Right renal pelvis (tissue), 4 donors: ENCODE measurements at places on chromosomes 3 and 15.

DNA sequence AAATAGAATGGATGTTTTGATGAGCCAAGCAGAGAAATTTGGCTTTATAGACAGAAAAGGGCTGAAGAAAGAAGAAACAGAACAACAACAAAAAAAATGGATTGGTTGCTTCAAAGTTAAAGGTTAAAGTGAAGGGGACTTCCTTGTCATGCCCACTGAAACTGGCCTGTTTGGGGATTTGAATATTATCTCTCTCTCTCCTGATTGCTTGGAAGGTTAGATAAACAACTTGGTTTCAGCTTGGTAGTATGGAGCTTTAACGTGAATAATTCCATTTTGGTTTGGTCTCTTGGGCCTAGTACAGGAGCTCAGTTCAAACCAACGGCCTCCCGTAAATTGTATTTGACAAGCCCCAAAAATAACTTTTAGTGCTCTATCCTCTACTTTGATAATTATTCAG is 70.8 kb upstream of the MBNL1 start:
- DNase-seq: no peak

GRCh38 chr15:25582886-25583285 is 144.1 kb upstream of the UBE3A start:
- DNase-seq: no peak

- no peak for DNase-seq
Measured at GRCh38 chr15:89067751-89068150, 20.5 kb upstream of the ABHD2 start.

DNA sequence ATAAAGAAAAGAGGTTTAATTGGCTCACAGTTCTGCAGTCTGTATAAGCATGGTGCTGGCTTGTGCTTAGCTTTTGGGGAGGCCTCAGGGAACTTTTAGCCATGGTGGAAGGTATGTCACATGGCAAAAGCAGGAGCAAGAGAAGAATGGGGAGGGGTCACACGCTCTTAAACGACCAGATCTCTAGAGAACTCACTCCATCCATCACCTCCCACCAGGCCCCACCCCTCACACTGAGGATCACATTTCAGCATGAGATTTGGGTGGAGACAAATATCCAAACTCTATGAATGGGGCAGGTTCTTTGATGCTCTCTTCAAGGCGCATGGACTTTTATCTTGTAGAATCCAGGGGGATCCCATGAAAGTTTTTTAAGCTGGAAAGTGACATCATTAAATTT is 75.7 kb downstream of the ITPR1 start:
- no peak for DNase-seq

DNA sequence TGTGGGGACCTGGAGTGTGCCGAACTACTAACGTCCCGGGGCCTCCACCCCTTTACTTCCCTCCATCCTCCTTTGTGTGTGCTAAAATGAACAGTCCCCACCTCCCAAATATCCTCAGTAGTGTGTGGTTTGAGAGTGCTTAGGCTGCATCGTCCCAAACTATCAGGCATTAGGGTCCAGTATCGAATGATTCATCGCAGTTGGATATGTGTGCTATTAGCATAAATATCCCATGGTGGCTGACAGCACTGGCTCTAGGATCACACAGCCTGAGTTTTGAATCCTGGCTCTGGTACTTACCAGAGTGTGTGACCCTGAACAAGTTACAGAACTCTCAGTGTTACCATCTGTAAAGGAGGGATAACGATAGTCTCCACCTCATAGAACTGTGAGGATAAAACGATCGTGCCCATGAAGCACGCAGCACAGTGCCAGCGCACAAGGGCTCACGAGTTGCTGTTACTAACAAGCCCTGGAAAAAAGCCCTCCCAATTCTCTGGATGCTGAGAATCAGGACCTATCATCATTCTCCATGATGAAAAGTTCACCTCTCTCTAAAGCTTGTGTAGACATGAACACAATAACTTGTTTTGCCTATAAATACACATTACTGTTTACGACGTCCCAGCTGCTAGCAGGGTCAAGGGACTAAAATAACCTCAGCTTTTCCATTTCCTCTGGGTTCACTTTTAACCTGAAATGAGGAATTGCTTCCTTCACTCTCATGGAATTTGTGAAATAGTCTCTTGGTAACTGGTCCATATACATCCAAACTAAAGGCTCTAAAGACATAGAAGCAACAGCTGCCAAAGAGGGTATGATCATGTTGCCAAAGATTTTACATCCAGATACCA is 51.0 kb downstream of the VGLL4 start:
- DNase-seq: no peak

DNA sequence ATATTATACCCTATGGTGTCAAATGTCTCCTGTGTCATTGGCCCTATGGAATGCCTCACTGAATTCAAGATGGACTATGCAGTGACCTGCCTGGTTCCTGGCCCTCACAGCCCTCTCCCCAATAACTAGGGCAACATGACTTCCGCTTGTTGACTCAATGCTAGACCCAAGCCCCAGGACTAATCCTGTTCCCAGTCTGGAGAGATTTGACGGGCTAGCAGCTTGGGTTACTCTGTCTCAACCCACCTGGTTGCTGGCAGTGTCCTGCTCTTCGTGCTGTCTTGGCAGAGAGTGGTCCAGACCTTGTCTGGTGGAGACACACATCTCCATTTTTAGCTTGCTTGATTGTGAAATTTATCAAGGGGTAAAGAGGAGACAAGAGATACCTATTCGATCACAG is 135.8 kb upstream of the HES1 start:
- DNase-seq: no peak

- no peak for DNase-seq
Measured at GRCh38 chr15:50250760-50251394, 14.6 kb downstream of the HDC start.

DNA sequence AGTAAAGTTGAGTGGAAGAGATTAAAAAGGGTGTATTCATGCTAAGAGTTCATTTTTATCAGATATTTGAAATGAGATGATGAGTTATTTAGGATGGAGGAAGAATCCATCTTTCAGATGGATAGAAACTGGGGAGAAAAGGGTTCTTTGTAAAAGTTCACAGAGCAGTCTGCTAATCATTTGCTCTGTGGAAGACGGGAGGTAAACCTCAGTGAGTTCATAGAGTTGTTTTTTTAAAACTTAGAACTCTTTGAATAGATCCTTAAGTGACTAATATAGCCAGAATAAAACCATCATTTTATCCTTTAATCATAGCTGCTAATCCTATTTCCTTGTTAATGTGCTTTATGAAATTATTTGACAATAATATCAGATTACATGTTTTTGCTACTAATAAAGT is 5.1 kb downstream of the RASA2 start:
- no peak for DNase-seq

DNA sequence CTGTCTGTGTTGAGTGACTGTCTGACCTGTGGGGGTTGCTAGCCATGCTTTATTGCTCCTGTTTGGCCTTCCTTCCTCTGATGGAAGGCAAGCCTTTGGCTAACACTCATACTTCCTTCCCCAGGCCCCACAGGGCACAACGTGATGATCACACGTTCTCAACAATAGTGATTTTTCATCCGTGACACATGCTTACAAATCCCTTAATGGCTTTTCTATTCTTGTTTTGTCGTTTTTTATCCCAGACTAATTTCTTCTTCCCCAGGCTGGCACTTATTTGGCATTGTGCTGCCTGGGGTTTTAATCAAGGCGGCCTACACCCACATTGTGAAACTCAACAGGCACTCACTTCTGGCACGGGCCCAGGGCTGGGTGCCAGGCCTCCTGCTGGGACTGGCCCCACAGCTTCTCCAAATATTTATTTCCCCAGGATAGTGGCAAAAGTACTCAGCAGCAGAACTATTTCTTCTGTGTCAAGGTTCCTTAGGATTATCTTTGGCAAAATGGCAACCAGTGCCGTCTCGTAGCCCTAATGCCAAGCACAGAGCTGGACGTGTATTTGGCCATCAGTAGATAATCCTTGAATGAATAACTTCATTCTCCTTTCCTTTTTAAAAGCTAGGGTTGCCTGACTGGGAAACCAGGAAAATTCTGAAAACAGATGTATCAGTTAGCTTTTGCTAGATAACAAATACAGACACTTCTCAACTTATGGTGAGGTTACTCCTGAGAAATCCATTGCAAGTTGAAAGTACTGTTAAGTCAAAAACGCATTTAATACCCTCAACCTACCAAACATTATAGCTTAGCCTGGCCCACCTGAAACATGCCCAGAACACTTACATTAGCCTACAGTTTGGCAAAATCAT is 30.6 kb downstream of the CMTM7 start:
- DNase-seq: no peak

DNA sequence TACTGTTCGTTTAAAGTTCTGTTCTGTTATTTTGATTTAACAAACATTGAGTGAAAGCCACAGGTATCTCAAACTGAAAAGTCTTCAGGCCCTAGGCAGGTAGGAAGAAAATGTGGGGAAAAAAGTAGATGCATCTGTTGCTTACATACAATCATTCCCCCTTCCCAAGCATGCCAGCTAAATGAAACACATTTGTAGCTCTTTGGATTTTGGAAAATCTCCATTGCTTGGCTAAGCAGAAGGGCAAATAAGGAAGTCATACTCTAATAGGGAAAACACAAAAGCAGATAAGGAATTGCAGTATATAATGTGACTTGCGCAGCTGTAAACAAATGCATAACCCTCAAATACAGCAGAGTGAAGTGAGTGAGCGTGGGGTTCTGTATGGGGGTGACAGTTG is 375.9 kb downstream of the FGF12 start:
- DNase-seq: no peak

DNA sequence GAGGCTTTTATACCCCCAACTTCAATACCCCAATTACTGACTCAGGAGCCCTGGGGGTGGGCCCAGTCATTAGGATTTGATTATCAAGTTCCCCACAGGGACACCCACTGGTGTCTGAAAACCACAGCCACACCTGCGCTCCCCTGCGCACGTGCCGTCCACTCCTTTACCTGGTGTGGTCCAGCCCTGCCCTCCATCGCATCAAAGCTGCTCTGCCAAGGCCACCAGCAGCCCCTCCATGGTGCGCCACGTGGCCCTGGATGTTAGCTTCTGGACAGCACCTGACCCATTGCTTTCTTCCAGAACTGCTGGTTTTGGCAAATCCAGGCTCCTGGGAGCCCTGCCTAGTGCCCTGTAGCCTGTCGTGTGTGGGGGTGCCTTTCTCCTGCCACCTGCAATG is 136.3 kb downstream of the NSMCE3 start:
- DNase-seq: no peak

- no peak for DNase-seq
Measured at GRCh38 chr3:30112411-30112810, 494.0 kb upstream of the TGFBR2 start.

- DNase-seq: no peak
Measured at GRCh38 chr15:78204351-78205309, 29.7 kb downstream of the ACSBG1 start.

- no peak for DNase-seq
Measured at GRCh38 chr3:131735116-131735515, 232.3 kb upstream of the MRPL3 start.

DNA sequence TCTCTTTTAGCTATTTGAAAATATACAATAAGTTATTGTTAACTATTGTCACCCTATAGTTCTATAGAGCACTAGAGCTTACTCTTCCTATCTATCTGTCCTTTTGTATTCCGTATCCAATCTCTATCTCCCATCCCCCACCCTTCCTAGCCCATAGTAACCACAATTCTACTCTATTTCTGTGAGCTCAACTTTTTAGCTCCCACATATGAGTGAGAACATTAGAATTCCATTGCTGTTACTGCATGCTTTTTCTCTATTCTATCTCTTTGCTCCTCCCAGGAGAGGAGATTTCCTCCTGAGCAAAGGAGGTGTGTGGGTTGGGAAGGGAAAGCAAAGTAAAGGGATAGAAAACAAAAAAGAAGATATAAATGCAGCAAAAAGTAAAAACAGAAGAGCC is 105.6 kb upstream of the SLC4A7 start:
- no peak for DNase-seq
